ENCODE measurements at places on chromosomes 13 and 19.

- DNase-seq: no peak
Measured at GRCh38 chr19:30084390-30084819, 142.4 kb downstream of the URI1 start.

DNA sequence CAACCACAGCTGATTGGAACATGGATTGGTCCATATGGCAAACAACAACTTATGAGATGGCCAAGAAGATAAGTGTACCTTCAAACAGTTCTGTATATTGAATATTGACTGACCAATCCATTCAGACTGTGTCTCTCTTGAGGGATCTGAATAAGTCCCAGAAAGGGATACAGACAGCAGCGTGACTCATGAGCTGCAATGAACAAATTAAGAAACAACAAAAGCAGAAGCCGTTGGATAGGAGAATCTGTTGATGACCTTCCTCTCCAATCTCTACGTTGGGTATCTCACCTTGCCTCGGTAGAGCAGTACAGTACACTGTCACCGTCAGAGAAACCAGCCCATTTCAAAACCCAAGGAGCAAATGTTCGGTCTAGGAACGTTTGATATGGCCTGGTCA is 21.3 kb downstream of the MBD3L2B start:
- DNase-seq: no peak

DNA sequence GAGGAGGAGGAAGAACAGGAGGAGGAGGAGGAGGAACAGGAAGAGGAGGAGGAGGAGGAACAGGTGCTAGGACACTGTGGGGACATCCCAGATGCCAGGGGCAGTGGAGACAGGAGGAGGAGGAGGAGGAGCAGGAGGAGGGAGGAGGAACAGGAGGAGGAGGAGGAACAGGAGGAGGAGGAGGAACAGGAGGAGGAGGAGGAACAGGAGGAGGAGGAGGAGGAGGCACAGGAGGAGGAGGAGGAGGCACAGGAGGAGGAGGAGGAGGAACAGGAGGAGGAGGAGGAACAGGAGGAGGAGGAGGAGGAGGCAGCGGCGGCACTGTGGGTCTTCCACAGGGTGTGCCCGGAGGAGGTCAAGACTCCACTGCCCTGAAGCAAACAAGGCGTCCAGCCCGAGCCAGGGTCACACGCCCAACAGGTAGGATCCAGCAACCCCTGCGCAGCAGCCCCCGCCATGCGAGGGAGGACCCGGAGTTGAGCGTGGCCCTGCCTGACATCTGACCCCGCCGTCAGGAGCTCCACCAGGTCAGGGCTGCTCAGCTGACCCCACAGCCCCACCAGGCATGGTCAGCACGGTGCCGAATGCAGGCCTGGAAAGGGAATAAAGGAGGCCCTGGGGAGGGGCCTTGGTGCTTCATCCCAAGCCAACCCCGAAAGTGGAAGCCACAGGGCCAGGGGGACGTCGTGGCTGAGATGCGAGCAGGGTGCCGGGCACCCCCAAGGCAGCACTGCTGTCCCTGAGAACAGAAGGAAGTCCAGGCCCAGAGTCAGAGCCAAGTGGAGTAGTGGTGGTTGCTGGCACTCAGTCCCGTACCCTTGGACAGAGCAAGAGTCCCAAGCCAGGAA is 9.2 kb downstream of the SBNO2 start:
- no peak for DNase-seq

DNA sequence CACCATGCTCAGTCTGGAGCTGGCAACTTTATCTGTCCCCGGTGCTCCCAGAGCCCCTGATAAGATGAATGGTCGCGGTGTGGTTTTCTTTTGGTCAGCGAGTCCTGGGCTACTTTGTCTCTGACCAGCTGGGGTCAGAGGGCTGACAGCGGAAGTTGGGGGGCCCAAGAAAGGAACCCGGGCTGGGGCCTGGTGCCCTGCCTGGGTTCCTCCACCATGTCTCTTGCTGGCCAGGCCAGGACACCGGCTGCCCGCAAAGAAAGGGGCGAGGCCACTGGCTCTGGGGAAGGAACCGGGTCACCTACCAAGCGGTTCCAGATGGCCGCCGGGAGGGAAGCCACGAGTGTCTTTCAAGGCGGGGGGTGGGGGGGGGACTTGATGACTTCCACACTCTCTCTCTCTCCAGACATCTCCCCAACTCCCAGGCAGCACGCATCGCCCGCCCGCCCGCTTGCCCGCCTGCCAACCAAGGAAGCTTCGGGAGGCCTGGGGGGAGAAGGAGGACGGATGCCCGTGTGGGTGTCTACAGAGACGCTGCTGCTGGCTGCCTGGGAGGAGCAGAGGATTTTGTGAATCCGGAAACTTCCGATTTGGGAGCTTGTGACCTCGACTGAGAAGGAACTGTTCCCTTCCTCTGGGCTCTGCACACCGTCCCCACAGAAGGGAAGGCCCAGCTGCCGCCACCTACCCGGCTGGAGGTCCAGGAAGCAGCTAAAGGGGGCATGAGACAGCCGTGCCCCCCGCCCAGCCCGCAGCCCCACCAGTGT is 1.1 kb downstream of the PIP5K1C start:
- DNase-seq: no peak

DNA sequence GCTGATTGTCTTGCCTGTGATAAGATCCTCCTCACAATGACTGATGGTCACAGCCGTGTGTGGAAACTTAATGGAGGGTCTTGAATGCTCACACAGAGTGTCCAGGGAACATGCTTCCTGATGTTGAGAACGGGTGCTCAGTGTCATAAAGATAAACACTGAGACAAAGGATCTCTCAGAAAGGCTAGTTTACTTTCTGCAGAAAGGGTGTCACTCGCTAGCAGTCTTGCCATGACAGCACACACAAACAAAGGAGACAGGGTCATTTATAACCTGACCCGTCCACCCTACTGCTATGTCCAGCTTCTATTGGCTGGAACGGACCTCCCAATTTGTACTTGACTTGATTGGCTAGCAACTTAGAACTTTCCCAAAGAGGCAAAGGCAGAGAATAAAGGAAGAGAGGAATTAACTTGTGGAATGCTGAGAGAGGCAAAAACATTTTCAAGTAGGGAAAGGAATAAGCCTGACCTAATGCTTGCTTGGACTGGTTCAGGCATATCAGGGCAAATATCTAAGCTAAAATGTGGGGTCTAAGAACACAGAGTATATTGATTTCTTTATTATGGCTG is 39.0 kb upstream of the PSG9 start:
- no peak for DNase-seq

DNA sequence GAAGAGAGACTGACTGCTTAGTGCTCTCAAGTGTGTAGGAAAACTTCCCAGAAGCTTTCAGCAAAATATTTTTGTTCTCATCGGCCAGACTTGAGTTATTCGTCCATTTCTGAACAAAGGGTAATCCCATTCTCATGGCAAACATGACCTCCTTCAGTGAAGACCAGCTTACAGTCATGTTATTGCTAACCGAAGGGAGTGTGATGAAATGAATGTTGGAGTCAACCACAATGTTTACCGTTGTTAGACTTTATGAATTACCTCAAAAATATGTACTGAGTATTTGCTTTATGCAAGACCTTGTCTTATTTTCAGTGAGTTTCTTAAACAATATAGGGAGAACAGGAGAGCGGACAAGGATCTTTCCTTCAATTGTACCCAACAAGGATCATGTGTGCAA is 228.6 kb downstream of the LMO7 start:
- no peak for DNase-seq

DNA sequence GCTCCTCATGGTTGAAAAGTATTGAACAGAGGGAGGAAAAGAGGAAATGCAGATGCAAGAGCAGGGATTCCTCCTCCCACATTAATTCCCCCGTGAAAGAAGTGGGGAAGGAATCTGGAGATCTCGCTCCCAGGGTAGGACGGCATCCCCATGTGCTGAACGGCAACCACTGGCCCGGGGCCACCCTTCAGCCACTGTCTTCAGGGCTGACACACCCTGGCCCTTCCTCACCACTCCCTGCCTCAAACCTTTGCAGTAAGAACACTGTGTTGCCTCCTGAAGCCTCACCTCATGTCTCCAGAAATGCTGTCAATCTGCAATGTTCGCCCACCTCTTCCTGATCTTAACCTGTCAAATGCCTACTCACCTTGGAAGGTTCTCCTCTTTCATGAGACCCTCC is 10.9 kb upstream of the DOCK9 start:
- DNase-seq: no peak

DNA sequence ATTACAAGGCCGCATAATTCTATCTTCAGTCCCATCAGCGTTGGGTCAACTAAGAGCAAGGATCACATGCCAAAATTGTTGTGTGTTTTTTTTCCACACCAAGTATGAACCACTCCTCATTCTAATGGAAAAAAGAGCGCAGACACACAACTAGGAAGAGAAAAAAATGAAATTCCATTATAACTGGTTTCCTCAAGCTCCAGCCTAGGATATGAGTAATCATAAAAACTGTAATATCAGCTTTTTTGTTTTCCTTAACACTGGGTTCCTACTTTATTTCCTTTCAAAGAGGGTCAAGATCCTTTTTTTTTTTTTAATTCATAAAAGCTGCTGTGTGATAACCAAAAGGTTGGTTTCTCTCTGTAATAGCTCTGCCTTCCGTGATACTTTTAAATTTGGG is 19.4 kb downstream of the TSHZ3 start:
- no peak for DNase-seq

DNA sequence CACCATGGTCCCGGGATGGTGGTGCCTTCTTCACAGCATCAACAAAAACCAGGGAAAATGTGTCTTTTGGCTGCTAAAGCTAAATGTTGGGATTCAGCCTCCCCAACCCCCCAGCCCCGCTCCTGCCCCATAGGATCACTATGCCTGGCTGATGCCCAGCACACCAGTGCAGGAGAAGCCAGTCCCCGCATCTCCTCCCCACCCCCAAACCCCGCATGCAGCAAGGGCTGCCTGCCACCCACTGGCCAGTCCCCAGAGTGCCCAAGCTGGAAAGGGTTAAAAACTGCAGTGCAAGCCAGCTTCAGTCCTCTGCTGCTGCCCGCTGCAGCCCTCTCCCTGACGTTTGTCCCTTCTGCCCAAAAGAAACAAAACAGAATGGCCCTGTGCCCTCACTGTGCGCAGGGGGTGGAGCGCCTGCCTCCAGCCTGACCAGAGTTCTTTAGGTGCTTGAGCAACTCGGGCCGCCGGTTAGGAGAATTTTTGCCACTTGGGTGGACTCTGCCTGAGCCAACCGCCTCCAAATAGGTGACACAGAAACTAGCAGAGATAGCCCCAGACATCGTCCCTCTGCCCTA is 3.7 kb downstream of the CALM3 start:
- DNase-seq: no peak

GRCh38 chr13:62643799-62644524 is 1228.3 kb upstream of the PCDH20 start:
- DNase-seq: no peak

DNA sequence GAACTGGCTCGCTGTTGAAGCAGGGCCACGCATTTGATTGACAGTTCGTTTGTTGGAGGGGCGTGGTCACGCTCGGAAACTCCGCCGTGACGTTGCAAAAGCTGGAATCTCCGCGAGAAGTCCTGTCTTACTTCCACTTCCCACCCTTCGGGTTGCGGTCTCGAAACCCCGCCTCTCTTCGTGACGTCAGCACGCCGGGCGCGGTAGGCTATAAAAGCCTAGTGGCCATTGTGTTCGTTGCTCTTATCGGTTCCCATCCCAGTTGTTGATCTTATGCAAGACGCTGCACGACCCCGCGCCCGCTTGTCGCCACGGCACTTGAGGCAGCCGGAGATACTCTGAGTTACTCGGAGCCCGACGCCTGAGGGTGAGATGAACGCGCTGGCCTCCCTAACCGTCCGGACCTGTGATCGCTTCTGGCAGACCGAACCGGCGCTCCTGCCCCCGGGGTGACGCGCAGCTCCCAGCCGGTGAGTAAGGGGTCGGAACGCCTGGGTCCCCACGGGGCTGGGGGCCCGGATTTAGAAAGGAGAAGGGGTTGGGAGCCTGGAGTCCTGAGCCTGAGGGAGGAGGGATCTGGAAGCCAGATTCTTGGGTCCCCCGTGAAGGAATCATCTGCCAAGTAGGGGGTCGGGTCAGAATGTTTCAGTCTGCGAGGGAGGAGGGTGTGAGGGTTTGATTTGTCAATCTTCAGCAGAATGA is at the start of gene PPP1R15A:
Gene PPP1R15A, plus strand, starts transcription at position 240 of the 702 bp plus-strand sequence. CDS start 813 bp downstream, outside the sequence.
- peak; percentile 93 for DNase-seq

DNA sequence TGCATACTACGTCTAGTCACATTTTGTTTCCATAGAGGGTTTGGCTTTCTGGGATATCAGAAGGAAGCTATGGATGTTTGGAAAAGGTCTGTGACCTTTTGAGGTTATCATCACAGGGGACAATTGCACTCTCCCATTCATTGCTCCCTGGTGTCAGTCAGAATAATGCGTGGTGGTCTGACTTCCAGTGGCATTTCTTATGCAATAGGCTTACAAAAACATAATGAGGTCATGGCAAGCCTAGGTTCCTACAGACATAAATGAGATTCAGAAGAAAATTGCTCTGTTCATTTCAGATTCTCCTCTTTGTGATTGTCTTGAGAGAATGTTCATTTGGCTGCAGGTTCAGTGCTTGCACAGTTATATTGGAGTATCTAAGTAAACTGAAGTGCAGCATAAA is 54.6 kb downstream of the ARHGAP35 start:
- no peak for DNase-seq

DNA sequence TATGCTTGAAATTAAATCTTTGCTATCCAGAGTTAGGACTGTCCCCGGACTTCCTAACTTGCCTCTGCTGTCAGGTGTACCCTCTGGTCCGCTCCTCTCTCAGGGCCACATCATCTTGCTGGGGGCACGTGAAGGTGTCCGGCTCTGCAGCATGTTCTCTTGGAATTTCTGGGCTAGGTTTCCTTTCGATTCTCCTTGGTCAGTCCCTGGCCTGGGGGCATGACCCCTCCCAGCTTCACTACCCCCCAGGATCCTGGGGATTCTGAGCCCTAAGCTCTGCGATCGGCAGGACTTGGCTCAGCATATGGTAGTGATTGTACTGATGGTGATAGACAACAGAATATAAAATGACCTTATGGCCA is 5.1 kb upstream of the GPI start:
- DNase-seq: no peak

DNA sequence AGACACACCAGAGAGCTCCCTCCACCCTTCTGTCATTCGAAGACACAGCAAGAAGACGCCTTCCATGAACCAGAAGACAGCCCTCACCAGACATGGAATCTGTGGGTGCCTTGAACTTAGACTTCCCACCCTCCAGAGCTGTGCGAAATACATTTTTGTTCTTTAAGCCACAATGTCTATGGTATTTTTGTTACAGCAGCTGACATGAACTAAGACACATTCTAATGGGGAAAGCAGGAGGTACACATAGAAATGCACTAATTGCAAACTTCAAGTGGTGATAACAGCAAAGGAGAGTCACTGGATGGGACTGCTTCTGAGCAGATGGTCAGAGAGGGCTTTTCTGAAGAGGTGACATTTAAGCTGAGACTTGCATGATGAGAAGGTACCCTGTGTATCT is 16.2 kb downstream of the OR7C2 start:
- no peak for DNase-seq

- DNase-seq: no peak
Measured at GRCh38 chr19:42067315-42067888, 2.6 kb downstream of the GRIK5 start.

- DNase-seq: no peak
Measured at GRCh38 chr13:102856557-102856956, 10.7 kb downstream of the ERCC5 start.

- no peak for DNase-seq
Measured at GRCh38 chr13:42548731-42549551, 25.0 kb upstream of the TNFSF11 start.

All from T-cell (primary cell).